ENCODE measurements at places on chromosomes 7 and 10. TPM values are rescaled to one million over a fixed set of nuclear protein-coding genes. Genes with fewer than 3 reads are reported as not detected.

DNA sequence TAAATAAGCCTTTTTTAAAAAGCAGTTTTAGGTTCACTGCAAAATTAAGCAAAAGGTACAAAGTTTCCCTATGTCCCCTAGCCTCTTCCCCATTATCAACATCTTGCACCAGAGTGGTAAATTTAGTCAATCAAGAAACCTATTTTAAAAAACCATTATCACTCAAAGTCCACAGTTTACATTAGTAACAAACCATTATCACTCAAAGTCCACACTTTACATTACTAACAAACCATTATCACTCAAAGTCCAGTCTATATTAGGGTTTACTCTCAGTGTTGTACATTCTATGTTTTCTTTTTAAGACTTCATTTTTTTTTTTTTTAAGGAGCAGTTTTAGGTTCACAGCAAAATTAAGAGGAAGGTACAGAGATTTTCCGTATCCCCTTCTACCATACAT is 74.1 kb upstream of the GPR37 start:
- no peak for DNase-seq

GRCh38 chr7:75989500-75990388 is 4.7 kb downstream of the TMEM120A start:
- no peak for DNase-seq

- no peak for DNase-seq
These were observed 508.9 kb downstream of the RPS24 start for GRCh38 chr10:78542521-78542920.

DNA sequence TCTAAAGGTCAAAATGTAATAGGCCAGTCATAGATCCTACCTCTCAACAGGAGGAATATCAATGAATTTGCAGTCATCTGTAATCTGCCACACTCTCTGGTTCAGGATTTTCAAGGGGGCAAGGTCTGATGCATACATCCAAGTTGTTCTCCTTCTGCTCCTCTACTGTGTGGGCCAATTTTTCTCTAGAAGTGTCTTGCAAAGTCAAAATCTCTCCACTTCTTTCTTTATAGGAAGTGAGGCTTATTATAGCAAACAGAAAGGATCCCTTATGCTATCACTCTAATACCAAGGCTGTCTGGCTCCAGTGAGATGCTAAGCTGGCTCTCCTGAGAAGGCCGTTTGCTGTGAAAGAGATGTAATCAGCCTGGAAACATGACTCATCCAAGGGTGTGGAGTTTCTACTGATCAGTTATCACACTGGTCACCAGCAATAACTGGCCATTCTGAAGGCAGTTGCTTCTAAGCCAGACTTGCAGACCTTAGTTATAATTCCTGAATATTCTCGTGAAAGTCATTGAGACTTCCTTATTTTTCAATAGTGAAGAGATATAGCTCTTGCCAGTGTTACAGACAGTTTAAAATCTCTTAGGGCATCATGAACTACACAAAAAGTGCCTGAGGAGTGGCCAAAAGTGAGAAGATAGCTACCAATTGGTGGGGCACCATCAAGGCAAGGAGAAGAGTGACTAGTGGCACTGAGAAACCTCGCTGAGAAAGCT is 43.2 kb upstream of the LRGUK start:
- peak; percentile 64 for DNase-seq

GRCh38 chr7:2838873-2839578 is 5.1 kb downstream of the GNA12 start:
- no peak for DNase-seq

DNA sequence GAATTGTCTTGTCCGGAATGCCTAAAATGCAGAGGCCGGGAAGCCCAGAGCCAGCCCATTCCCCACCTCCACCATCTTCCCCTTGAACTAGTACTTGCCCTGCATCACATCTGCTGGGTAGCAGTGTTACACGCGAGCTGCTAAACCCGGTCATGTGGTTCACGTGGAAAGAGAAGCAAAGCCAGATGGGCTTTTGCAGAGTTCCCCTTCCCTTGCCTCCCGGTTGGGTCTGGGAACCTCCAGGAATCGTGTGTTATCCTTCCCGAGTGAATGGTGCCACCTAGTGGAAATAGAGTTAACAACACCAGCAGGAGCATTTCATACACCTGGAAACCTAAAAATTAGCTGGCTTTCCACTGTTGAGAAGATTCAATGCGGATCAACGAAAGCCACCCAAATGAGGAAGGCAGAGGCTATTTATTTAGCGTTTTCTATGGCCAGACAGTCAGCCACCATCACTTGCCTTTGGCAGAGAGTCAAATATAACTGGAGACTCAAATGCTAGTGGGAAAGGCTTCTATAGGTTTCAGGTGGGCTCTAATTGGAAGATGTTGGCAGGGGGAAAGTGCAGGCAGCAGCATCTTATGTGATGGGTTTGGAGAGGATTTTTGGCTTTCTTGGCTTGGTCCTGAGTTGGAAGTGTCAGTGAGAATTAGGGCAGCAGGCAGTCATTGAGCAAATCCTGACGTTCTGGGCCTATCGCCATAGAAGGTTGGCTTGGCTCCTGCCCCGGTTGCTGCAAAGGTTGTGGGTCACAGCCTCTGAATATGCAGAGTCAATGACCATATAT is 12.9 kb upstream of the DENND2A start:
- DNase-seq: no peak

- no peak for DNase-seq
These were observed 51.1 kb downstream of the NOD1 start for GRCh38 chr7:30427296-30428070.

RAPGEF5 gene
- total RNA-seq: 25.6 TPM

TMEM229A gene
- not detected for total RNA-seq

PLAC9 gene
- 37.5 TPM for total RNA-seq

MYL10 gene
- not detected for total RNA-seq
